Stimulated activated CD4-positive, alpha-beta T cell treated with anti-CD3 and anti-CD28 coated beads, Interleukin-2, amount 100 ng/mL, for 24 hours (primary cell): ENCODE measurements at places on chromosomes 3 and 15.

DNA sequence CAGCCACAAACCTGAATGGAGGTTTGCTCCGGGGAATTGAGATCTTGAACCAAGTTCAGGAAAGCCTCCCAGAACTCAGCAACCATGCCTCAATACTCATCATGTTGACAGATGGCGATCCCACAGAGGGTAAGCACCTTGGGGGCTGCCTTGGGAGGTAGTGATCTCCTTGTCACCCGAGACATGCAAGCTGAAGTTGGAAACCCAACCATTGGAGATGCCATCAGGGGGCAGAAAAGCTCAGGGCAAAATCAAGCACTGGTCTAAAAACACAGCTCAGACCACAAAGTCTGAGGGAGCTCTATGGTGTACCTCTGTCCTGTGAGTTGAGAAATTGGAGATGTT lies 5.8 kb downstream of the ITIH1 start:
- DNase-seq = no peak

DNA sequence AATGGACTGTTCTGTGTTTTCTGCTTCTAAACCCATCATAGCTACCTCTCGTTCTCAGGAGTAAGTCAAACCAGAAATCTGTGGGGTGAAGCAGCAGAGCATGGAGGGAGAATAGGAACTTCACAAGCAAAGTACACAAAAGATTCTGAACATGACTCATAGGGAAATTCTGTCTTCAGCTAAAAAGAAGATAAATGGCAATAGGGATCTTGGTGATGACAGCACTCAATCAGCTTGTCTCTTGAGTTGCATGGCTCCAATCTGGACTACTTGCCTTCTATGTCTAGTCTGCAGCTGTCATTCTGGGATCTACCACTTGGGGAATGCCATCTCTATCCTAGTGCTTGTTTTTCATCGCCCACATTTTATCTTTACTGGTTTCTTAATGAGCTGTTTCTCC lies 13.5 kb upstream of the GRAMD1C start:
- no peak for DNase-seq

GRCh38 chr15:25093455-25094029 lies 138.8 kb downstream of the SNRPN start:
- DNase-seq = no peak

GRCh38 chr15:96276438-96277210 lies 53.9 kb upstream of the NR2F2 start:
- DNase-seq = no peak

GRCh38 chr3:10738688-10739372 lies 77.2 kb upstream of the SLC6A11 start:
- peak; percentile 83 for DNase-seq

- no peak for DNase-seq
Observed at GRCh38 chr3:143078883-143079282, 40.7 kb upstream of the CHST2 start.

GRCh38 chr3:17910922-17911321 lies 168.5 kb upstream of the TBC1D5 start:
- no peak for DNase-seq

GRCh38 chr15:64859226-64859625 lies 17.5 kb downstream of the PLEKHO2 start:
- no peak for DNase-seq

DNA sequence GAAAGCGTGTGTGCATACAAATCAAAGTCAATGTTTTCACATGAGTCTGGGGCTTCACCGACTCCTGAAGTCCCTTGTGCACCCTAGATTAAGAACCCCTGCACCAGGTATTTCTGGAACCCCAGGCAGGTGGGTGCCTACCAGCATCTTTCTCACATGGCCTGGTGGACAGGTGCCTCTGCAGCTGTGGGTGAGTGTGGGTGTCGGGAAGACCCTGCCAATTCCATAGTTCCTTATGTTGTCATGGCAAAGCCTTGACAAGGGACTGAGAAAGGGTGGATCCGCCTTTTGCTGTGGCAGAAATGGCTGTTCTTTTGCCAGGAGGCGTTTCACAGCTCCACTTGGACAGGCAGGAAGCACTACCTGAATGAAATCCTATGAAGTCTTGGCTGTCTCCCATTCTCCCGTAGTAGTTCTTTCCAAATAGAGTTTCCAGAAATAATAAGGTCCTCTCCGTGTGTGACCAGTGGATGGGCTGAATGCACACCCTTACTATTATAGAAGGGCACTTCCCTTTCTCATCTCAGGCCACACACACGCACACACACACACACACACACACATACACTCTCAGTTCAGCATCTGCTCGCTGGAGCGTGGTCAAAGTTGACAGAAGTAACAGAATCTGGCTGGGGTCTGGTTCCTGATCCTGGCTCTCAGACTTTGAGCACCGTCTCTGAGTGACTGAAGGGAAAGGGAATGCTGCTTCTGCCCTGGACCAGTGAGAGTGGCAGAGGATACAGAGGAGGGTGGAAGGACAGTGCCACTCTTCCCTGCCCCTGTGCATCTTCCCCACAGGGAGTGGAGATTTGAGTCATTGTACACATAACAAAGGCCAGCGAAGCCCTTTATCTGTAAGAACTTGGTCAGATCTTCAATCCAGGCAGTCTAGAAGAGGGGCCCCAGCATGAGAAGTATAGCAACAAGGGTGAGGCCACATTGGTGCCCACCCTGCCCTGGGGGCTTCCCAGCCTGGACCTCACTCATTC lies 38.7 kb downstream of the PDIA5 start:
- DNase-seq = no peak

GRCh38 chr3:87811953-87812352 lies 246.9 kb downstream of the CGGBP1 start:
- DNase-seq = no peak

- no peak for DNase-seq
Observed at GRCh38 chr3:52724511-52724910, 18.6 kb downstream of the SPCS1 start.

DNA sequence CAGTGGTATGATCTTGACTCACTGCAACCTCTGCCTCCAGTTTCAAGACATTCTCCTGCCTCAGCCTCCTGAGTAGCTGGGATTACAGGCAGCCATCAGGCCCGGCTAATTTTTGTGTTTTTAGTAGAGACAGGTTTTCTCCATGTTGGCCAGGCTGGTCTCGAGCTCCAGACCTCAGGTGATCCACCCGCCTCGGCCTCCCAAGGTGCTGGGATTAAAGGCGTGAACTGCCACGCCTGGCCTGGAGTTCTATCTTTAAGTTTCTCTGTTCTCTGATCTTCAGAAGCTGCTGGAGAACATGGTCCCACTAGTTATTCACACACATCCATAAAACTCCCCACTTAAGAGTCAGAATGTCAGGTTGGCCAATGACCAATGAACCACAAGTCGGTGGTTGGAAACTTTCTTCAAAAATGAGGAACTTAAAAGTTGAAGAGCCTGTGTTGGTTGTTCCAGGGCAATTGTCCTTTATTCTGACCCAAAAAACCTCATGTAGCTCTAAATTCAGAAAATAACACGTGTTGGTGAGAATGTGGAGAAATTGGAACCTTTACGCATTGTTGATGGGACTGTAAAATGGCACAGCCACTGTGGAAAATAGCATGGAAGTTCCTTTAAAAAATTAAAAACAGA lies 55.9 kb upstream of the PIK3CB start:
- DNase-seq = no peak

DNA sequence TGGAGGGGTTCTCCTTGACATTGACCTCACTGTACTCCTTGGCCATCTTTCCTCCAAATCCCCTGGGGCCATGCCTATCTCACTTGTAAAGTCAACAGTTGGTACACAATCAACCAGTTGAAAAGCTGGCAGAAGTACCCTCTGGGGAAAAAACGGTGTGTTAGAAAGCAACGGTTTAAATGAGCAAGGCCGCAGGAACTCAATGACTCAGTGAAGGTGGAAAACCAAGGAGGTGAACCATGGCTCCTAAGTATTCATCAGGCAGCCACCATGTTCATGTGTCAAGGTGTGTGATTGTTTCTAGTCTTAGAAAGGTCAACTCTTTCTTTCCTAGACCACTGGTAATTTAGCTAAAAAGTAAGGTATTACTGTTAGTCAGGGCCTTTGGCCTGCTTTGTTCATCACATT lies 130.9 kb upstream of the SATB1 start:
- peak; percentile 32 for DNase-seq

DNA sequence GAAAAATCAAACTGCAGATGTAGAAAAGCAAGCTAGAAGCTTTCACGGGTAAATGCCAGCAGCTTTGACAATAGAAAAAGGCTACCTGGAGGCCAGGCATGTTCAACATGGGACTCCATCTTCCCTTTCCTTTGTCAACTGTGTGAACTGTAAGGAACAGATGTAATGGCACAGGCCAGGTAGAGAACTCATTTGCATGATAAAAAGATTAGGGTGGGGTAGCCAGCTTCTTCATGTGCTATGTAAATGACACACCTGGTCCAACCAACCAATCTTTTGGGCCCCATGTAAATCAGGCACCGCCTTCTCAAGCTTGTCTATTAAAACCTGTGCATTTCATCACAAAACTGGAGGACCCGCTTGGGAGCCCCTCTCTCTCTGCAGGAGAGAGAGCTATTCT lies 686.5 kb upstream of the GOLIM4 start:
- no peak for DNase-seq

GRCh38 chr3:78455166-78455565 lies 1312.6 kb downstream of the ROBO1 start:
- no peak for DNase-seq

DNA sequence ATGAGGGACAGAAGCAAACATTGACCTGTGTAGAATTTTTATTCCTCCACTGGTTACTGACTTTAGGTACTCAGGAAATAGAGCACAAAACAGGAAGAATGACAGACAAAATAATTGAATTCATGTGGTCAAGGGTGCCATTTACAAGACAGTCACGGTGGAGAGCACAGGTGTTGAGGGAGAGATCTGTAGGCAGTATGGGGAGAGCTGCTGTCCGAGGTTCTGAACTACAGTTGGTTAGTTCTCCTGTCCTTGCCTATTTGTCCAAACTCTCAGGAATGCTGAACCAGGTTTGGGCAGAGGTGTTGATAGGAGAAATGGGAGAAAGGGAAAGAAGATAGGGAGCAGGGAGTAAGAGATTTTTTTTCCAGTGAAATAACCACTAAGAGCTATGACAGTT lies 178.5 kb upstream of the ZBTB20 start:
- no peak for DNase-seq

DNA sequence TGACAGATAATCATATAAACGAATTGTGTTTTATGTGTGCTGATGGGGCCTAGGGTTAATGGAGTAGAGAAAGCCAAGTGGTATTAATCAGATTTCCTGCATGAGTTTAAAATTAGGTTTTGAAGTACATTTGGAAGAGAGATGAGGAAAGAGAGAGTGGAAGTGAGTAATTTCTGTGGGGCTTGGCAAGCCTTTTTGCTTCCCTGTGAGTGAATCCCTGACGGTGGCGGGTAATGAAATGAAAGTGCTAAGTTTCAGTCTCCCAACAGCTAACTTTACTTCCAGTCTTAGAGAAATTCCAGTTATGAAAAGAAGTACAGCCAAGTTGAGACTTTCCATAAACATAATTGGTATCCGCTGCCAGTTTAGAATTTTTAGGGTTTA lies 139.4 kb downstream of the BBX start:
- peak; percentile 4 for DNase-seq

DNA sequence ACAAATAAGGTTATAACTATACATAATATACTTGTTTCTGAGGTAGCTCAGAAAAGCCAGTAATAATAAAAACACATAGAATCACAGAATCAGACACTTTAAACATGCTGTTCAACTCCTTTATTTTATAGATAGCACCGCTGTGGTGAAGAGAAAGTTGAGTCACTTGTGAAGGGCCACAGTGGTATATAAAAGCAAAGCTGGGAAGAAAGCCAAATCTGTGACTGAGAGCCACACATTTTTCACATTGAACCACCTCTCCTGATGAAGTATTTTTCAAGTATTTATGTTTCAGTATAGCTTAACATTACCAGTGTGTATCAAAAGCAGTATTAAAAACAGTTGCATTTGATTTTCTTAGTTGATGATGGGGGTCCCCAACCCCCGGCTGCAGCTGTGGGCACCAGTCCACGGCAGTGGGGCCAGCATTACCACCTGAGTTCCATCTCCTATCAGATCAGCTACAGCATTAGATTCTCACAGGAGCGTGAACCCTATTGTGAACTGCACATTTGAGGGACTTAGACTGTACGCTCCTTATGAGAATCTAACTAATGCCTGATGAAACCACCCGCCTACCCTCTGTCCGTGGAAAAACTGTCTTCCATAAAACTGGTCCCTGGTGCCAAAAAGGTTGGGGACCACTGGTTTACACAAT lies 46.2 kb downstream of the TBL1XR1 start:
- DNase-seq = no peak

GRCh38 chr15:68499620-68500312 lies 67.8 kb upstream of the ITGA11 start:
- DNase-seq = no peak

DNA sequence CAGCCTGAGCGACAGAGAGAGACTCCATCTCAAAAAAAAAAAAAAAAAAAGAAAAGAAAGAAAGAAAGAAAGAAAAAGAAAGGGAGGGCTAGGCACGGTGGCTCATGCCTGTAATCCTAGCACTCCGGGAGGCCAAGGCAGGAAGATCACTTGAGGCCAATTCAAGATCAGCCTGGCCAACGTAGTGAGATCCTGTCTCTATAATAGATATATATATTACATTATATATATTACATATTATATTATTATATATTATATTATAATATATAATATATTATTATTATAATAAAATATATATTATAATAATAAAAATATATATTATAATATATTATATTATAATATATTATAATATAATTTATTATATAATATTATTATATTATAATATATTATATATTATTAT lies 48.9 kb downstream of the PTPN9 start:
- DNase-seq = no peak

GRCh38 chr15:49212897-49213296 lies 42.9 kb downstream of the GALK2 start:
- no peak for DNase-seq

GRCh38 chr15:31277335-31278060 lies 49.1 kb upstream of the KLF13 start:
- DNase-seq = no peak

DNA sequence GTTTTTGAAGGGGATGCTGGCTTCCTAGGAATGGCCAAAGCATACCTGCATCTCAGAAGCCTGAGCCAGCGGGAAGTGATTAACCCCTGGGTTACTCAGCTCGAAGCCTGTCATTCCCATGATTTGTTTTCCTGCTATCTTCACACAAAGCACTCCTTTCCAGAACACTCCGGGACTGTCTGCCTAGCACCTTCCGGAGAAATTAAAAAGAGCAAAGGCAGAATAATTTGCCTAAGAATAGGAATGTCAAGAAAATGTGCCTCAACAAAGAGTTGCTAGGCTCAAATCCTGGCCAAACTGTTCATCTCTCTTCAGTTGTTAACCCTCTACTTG lies 34.1 kb downstream of the TPM1 start:
- DNase-seq = no peak

- no peak for DNase-seq
Observed at GRCh38 chr15:29476503-29477080, 207.0 kb upstream of the NSMCE3 start.

GRCh38 chr3:153746211-153746610 lies 375.0 kb upstream of the ARHGEF26 start:
- DNase-seq = no peak

DNA sequence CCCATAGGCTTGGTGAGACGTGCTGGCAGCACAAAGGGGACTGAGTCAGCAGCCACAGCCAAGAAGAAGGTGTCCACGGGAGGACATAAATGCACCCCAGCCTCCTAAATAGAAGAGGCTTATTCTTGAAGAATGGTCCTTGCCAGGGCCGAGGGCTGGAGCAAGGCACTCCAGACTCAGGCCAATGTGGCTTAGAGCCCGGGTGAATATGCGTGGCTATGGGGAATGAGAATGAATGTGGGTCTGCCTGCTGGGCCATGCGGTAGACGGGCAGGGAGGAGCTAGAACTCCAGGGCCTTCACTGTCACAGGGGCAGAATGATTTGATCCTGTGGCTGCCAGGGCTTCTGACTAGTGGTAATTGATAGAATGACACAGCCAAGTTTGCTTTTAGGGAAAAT lies 34.0 kb downstream of the DHX30 start:
- no peak for DNase-seq

GRCh38 chr3:132785292-132785691 lies 63.1 kb upstream of the NPHP3 start:
- no peak for DNase-seq
